ENCODE measurements at places on chromosomes 2 and 18.
A peak's percentile ranks its signal among the peaks of the same experiment; 100 is the strongest.

GRCh38 chr2:174623690-174624089, 26.1 kb upstream of the WIPF1 start:
- no peak for DNase-seq

DNA sequence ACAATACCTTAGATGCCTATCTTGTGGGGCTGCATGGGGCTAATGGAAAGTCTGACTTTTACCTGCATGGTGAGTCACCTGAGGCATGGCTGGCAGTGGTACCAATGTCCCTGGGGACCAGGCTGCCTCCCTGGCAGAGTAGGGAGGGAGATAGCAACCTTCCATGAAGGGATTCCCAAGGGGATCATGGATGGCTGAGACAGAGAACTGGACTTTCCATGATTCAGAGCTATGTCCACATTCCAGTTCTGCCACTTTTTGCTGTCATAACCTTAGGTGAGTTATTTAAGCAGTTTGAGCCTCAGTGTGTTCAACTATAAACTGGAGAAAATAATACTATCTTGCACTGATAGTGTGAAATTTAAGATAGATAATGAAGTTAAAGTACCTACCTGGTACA, 178.6 kb downstream of the SETBP1 start:
- no peak for DNase-seq

- DNase-seq = no peak
Observed at GRCh38 chr18:34947711-34948125, 93.5 kb upstream of the MAPRE2 start.

DNA sequence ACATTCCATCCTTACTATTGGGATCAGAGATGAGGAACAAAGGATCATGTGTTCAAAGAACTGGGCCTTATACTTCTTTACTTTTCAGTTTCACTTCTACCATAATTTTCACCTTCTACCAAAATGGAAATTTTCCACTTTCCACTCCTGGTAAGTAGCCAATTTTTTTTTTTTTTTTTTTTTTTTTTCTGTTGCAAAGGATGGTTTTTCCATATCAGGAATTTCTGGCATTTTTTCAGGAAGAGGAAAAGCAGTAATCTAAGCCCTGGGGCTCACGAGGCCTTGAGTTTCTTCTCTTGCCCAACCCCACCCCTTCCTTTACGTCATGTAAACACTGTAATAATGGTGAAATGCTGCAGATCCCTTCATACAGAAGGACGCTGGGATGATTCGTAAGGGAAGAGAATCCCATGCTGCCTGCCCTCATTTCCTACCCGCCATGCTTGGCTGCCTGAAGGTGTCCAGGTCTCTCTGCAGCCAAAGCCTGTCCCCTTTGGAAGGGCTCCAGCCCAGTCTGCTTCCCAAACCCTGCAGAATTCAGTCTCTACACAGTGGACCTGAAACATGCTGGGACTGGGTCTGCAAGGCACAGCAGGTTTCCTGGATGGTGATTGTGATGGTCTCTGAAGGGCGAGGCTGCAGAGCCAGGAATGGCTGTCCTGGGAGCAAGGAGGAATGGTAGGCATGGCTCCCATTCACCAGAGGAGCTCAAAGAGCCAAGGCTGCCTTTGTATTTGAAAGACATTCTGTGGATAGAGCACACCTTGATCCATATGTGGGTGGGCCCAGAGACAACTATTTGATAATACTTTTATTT, 57.0 kb downstream of the EFR3B start:
- no peak for DNase-seq

DNA sequence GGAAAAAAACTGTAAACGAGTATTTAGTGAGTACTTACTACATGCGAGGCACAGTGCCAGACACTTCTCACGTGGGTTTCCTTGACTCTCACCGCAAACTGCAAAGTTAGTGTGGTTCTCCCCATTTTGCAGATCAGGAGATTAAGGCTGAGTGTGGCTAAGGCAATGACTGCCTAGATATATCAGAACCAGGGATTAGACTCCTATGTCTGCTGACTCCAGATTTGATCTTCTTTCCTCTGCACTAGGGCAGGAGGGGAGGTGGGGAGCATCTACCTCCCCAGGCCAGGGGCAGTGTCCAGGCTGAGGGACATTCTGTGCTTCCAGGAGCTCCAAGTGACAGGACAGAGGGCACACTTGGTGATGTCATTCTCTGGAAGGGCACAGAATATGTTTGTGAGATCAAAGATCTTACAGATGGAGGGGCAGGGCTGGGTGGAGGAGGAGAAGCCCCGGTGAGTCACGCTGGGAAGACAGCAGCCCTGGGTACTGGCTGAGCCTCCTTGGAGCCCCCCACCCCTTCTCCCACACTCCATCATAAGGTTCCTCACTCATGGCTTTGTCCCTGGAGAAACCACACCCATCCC, 92.4 kb downstream of the RHOB start:
- DNase-seq = no peak

GRCh38 chr2:187206471-187206870, 241.6 kb downstream of the CALCRL start:
- no peak for DNase-seq

GRCh38 chr18:45821026-45821425, 4.4 kb upstream of the SIGLEC15 start:
- DNase-seq = peak; percentile 14

GRCh38 chr18:56721491-56721890, 70.3 kb downstream of the WDR7 start:
- no peak for DNase-seq

DNA sequence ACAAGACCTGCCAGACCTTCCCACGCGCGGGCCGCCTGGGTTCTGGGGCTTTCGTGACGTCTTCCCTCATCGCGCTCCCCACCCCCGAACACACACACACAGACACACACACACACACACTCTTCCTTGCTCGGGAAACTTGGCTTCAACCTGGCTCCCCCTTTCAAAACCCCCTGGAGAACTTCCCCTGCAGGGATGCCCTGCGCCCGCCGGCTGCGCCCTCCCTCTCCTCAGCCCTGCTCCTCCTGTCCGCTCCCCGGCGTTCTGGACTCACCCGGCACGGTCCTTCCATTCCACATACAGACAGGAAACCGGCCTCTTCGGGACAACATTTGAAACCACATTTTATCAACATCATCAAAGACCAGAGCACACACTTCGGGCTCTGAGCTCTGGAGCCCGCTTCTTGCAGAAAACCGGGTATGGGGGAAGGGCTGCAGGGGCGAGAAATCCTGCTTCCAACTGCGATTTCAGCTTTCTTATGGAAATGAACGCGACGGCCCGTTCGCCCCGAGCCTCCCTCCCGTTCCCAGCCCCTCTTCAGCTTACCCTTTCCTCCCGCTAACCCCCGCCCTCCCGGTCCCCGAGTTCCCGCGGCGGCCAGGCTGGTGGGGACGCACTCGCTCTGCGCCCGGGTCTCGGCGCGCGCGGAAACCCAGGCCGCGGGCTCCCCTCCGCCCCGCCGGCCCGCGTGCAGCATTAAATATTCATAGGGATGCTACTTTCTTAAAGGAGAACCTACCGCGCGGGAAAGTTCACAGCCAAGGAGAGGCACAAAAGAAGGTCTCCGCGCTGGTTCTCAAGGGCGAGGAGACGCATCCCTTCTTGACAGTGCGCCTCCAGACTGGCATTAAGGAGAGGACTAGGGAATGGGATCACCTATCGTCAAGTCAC, 18.3 kb downstream of the POU3F3 start:
- DNase-seq = peak; percentile 48

GRCh38 chr18:28152354-28152753, 24.6 kb downstream of the CDH2 start:
- DNase-seq = no peak

DNA sequence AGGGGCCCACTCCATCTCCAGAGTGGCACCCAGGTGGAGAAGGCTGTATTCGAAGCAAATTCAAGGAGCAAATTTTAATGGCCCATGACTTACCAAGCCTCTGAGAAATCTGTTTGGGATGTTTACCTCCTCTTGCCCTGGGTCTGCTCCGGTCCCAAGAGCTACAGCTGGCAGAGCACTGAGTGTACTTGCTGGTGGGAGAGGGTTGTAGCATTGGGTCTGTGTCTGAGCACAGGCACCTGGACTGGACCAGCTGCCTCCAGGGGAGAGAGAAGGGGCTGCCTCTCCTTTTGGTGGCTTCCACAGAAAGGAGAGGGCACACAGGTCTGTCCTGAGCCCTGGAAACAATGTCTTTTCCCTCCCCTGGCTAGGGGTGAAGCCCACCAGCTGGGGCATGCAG, 9.8 kb downstream of the EN1 start:
- no peak for DNase-seq

DNA sequence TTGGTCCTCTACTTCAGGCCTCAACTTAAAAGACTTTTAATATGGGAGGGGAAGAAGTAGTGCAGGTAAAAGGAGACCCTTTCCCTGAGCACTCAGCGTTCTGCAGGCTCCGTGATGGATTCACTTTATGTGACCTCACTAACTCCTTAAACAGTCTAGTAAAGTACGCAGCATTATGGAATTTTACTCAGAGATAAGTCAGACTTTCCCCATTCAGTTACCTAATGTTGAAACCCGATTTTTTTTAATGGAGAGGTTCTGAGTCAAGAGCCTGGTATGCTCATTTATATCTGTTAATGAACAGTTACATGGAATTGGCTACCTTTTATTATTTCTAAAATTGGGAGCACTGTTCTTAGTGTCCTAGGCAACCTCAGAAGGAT, 34.1 kb downstream of the RASGRP3 start:
- DNase-seq = no peak

DNA sequence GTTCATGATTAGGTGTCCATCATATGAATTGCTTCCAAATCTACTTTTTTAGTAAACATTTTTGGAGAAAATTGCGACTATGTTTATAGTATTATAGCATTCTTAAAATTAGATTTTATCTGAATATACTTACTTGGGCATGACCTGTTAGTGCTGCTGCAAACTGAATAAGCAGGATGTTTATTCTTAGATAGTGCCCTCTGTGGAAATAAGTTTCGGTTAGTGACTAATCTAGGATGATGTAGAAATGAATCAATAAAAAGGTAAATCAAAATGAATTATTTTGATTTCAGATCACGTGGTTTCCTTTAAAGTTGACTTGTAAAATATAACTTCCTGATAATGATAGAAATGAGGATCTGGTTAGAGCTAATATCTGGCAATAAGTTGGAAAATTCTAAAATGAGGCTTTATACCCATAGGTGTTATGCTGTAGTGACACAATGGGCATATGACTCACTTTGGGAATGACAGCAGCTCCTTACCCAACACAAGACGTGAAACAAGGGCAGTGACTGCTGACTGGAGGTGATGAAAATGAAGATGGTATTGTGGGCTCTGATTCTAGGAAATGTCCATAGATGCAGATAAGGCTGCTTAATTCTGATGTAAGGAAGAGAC, 165.8 kb upstream of the TCF4 start:
- no peak for DNase-seq

DNA sequence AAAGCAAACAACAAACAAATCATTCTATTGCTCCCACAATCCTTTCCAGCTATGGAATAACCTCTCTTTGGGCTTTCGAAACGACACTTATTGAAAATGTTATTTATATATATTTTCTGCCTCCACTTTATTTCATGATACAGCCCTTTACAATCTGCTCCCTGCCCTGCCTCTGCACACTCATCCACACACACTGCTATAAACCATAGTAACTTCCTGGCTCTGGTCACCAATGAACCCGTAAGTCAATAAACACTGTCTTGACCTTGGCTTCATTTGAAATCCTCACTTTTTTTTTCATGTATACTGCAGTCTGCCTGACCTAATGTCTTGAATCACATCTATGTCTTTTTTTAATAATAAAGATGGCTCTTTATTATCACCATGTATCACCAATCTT, 161.5 kb downstream of the SLC39A10 start:
- no peak for DNase-seq

DNA sequence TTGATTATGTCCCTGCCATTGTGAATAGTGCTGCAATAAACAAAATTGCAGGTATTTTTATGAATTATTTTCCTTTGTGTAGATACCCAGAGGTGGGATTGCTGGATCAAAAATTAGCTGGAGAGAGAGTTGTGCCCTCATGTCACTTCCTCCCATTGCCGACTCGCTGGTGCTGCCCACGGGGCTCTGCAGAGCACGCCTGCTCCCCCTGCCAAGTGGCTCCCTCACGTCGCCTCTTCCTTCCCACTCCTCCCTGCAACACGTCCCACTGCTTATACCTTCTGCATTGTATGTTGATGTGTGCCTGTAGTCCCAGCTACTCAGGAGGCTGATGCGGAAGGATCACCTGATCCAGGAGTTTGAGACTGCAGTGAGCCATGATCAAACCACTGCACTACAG, 28.1 kb downstream of the PRELID3A start:
- no peak for DNase-seq

- peak; percentile 82 for DNase-seq
Observed at GRCh38 chr2:138846216-138846821, 66.1 kb upstream of the NXPH2 start.

GRCh38 chr18:24472591-24472990, 12.2 kb downstream of the HRH4 start:
- DNase-seq = no peak

DNA sequence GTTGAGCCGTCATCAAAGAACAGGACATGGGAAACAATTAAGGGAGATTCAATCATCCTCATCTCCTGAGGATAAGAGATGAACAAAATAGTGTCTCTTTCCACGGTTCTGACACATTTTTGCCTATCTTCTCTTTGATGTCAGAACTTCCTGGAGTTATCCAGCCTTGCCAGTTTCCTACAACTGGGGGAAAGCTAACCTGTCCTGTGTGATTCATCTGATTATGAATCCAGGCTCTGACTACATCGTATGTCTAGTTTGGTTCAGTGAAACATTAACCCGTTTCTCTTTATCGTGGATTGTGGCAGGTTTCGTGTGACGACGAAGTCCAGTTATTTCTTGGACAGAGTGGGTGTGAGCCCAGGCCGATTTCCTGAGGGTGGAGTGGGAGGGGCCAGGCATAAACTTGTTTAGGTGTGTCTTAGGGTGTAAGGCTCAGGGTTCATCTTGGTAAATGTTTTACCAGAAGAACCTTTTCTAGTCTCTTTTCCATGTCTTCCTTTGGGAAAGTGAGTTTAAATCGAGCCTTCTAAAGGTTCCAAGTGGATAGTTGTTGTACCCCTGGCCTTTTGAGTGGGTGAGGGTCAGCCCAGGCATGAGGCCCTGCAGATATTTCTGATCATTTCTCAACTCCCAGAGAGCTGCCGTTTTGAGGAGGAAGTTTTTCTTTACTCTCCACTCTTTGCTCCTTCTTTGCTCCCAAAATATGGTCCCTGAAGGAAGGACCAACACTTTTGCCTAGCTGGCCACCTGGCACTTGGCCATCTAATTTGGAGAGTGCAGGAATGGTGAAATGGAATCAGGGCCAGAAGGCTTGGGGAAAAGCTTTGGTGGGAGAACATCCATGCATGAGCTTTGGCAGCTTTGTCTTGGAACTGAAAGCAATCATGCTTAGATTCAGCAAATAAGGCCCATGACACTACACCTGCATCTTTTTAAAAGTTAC, 50.4 kb upstream of the FZD5 start:
- no peak for DNase-seq

DNA sequence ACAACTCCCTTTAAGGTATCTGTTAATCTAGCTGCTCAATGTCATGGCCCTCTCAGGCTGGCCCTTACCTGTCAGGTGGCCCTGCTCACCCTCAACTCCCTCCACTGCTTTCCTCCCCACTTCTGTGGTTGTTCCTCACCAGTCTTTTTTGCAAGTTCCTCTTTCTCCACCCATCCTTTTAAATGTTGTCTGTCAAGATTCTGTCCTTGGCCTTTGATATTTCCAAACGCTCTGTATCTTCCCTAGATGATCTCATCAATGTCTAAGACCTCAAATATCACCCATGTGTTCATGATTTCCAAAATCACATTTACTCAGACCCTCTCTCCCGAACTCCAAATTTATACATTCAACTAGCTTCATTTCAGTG, 3.5 kb downstream of the PTPN2 start:
- peak; percentile 74 for DNase-seq

GRCh38 chr18:4369705-4370104, 85.4 kb downstream of the DLGAP1 start:
- DNase-seq = no peak

GRCh38 chr2:180694445-180695421, 285.7 kb upstream of the UBE2E3 start:
- no peak for DNase-seq
